SW 1271 (cell line): ENCODE measurements at places on chromosomes 4 and X.

- no peak for DNase-seq
Observed at GRCh38 chr4:16750216-16750615, 148.2 kb downstream of the LDB2 start.

- DNase-seq = no peak
Observed at GRCh38 chrX:132623300-132623699, 134.5 kb upstream of the MBNL3 start.

DNA sequence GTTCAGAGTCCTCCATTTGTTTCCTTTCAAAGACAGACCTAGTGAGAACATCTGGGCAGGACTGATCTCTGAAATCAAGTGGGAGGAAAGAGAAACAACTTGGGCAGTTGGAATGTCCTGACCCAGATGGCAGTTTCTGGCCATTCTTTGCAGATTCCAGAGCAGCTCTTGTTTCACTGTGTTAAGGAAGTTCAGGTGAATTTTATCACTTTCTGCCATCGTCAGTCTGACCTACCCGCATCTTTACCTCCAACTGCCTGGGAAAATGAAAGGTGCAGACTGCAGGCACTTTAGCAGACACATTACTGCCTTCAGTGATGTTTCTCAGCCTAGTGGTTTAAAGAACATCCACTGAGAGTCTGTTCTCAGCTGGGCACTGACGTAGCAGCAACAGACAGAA lies 216.2 kb downstream of the CEP135 start:
- DNase-seq = no peak

GRCh38 chrX:32798990-32799389 lies 412.4 kb downstream of the DMD start:
- no peak for DNase-seq

- no peak for DNase-seq
Observed at GRCh38 chrX:10089378-10089795, 67.4 kb upstream of the CLCN4 start.

GRCh38 chrX:123203772-123204171 lies 19.7 kb downstream of the GRIA3 start:
- no peak for DNase-seq

GRCh38 chr4:166128403-166128802 lies 255.4 kb downstream of the TLL1 start:
- no peak for DNase-seq

- no peak for DNase-seq
Observed at GRCh38 chr4:114890773-114891172, 222.6 kb downstream of the NDST4 start.

DNA sequence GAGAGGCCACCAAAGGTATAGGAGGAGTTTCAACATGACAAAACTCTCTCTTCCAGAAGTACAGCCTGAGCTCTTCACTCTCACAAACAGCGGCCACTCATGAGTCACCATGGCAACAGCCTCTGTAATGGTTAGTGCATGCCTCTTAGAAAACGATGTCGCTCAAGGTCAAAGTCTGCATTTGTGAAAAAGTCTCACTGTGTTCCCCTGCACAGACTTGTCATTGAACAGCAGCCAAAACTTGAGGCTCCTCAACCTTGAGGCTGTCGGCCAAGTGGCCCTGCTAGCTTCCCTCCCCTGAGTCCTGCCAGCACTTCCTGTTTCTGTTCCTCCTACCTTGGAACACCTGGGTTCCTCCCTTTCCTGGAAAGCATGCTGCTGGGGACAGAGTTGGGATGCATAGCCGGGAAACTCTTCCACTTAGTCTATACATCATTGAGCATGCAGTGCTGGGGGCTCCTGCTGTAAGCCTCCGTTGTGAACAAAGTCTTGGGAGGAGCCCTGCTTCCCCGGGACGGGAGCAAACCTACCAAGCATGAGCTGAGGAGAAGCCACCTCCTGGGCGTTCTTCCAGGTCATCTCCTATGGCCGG lies 66.6 kb downstream of the ING2 start:
- DNase-seq = no peak

DNA sequence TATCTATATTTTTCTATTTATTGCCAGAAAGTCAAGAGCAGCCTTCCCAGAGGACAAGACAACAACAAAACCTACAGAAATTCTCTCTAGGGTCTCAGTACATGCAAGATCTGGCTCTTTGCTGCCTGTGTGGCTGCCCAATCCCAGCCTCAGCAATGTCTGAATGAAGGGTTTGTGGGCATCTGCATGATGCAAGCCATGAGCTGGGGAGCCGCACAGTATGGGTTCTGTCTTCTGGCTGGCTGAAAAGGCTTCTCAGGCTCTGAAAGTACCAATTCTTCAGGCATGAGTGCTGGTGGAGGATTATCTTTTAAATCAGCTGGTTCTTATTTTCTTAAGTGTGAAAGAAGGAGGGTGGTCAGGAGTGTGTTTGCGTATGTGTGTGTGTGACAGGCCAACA lies 104.6 kb downstream of the PDGFRA start:
- DNase-seq = no peak

DNA sequence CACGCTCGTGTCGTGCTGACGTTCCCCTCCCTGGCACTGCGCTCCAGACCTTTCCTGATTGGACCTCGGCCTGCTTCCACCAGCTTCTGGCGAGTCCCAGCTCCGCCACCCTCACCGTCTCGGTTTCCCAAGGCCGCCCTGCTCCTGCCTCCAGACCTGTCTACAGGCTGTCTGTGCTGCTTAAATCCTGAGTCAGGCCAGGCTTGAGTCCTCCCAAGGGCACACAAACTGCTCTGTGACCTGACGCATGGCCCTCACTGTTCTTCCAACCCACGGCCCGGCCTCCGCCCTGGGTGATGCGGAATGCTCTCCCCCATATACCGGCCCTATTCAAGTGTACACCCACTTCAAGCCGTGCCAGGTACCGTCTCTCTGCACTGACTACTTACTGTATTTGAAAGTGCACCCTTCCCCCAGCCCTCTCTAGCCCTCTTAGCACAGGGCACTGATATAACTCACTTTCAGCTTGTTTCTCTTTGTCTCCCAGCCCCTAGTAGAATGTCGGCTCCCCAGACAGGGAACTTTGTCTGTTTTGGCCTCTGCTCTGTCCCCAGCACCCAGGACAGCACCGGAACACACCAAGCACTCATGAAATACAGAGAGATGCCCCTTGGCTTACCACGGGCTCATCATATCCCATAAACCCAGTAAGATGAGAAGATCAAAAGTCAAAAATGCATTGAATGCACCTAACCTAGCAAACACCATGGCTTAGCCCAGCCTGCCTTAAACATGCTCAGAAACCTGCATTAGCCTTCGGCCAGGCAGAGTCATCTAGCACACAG lies 63.1 kb upstream of the AFAP1 start:
- no peak for DNase-seq

DNA sequence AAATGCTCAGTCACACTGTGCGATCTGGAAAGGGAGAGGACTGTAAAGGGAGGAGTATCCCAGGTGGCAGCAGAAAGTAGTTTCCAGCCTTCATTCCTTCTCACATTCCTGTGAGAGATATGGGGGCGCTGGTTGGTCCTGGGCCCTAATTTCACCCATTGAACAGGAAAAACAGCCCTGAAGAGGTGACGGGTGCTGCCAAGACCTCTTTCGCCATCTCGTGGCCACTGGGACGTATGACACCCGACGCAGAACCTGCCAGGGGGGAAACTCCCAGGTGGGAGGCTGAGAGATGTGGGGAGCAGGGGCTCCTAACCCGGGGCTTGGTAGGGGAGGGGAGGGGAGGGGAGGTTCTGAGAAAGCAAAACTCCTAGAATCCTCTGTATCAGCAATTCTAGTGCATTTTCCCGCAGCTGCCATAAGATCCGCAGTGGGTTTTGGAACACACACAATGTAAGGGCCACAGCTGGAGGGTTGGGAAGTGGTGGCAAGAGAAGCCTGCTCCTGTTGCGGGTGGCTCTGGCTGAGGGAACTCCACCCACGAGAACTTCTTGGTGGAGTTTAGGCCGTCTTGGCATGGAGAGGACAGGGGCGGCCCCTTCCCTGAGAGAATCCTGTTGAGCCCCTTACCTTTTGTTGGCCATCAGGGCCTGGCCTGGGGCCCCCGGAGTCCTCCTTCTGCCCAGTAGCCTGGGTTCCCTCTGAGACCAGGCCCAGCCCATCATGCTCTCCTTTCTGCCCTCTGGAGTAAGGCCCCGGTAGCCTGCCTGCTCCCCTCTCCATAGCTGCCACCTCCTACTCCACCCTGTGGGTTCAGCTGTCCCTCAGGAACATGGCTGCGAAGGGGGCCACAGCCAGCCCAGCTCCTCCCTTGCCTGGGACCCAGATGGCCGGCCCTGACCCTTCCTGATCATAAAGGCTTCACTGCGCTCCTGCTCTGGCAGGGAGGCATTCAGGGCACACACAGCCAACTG lies 134.1 kb downstream of the OR13H1 start:
- DNase-seq = peak; percentile 0

DNA sequence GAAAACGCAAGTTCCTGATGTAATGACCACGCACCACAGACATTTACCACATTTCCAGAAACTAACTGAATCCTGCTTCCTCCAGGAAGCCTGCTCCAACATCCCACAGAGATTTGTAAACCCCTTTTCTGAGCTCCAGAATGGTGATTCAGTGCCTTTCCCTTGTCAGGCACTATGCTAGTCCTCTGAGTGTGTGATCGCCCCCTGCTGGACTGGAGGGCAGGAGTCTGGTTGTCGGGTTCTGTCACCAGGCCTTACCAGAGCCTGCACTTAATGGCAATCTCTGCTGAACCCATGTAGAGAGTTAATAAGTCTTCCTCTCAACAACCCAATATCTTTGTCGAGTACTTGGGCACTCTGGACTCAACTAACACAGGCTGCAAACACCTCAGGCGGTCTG lies 14.5 kb upstream of the KDM5C start:
- DNase-seq = no peak

DNA sequence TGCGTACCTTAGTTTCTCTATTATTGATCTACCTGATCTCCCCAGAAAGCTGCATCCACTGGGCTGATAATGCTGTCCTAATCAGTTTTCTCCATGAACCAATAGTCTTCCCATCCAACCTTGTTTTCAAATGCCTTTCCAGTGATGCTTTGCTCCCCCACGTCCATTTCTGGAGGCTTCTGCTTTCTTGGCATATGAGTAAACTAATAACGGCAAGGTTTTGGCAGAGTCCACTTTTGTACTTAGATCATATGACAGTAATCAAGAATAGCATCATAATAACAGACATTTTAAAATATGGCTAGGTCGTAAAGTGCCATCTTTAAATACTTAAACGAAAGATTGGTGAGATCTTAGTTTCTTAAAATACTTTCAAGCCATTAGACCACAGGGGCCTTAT lies 38.4 kb upstream of the FAM9B start:
- no peak for DNase-seq

- DNase-seq = no peak
Observed at GRCh38 chr4:121221201-121221600, 57.1 kb upstream of the TNIP3 start.

- no peak for DNase-seq
Observed at GRCh38 chr4:13704035-13704434, 76.5 kb upstream of the BOD1L1 start.

- no peak for DNase-seq
Observed at GRCh38 chrX:53048169-53049126, at the start of gene GPR173. GPR173 (plus strand) TSS chrX:53048789; CDS start chrX:53076622, 27,833 bp downstream.

- DNase-seq = no peak
Observed at GRCh38 chr4:81698538-81699296, 227.0 kb upstream of the RASGEF1B start.
